Keratinocyte (primary cell): ENCODE measurements at places on chromosomes 3 and 15.

- no peak for DNase-seq
These were observed 267.7 kb downstream of the CHL1 start for GRCh38 chr3:464255-464654.

DNA sequence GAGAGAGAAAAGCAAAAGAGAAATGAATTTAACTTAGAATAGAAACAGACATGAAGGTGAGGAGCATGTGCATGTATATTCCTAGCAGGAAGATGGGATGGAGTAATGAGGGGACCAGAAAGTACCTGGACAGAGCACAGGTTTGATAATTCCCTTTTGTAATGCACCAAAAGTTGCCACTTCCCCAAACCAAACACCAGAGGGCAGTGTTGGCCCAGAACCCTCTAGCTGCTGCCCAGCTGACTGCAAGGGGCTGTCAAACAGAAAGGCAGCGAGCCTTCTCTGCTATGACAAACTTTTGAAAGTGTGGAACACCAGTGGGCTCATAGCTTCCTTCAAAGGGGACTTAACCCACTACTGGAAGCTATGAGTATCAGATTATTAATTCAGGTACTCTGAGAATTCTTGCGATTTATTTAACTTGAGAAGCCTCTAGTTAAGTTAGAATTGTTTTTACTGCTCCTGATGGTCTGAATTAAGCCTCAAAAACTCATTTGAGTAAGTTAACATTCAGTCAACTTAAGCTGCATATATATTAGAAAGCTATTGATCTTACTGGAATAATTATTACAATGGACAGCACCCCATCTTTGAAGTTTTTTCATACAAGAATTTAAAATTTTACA is 234.9 kb downstream of the NEK10 start:
- DNase-seq: no peak

GRCh38 chr3:155960060-155960459 is 89.6 kb downstream of the GMPS start:
- no peak for DNase-seq

GRCh38 chr3:57179580-57180410 is 14.6 kb upstream of the IL17RD start:
- no peak for DNase-seq

GRCh38 chr3:43792904-43793303 is 102.2 kb downstream of the ABHD5 start:
- DNase-seq: no peak

DNA sequence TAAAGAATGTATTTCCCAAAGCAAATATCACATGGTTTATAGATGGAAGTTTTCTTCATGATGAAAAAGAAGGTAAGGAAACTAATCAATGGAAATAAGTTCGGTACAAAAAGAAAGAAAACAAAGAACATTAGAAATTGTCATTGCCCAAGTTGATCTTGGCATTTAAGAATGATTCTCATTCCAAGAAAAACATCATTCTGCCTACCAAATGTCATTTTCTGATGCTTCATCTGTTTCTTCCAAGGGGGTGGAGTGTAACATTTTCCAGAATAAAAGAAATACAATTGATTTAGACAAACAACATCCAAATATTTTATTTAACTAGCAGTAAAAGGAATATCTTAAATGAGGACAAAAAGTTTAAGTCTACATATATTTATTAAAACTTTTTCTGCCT is 3.0 kb upstream of the ZBED2 start:
- DNase-seq: no peak

GRCh38 chr3:127203024-127203423 is 10.1 kb downstream of the PRR23E start:
- no peak for DNase-seq

DNA sequence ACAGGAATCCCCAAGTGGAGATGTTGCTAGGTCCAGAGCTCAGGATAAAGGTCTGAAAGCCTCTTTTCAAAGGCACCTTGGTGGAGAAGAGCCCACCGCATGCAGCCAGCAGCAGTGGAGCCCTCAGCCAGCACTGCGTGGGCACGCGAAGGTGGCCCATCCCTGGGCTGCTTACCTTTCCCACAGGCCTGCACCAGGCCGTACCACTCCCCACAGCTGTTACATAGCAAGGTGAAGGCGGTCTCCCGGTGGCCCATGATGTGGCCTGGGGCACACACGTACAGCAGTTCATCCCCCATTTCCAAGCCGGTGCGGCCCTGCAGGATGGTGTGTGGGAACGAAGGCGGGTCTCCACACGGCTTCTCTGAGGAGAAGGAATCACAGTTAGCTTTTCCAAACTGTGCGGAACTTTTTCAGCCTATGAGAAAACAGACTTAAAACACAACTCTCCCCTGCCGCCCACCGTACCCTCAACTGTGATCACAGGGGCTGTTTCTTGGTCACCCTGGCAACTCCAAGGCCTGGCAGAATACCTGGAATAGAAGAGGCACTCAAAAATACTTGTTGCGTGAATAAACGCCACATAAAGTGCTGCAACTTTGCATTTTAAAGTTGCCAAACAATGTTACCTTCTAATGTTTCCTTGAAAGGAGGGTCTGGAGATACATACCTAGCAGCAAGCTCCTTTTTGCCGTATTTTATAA is 43.7 kb downstream of the SUSD5 start:
- DNase-seq: no peak

GRCh38 chr15:58732625-58733363 is 16.7 kb downstream of the ADAM10 start:
- DNase-seq: no peak

DNA sequence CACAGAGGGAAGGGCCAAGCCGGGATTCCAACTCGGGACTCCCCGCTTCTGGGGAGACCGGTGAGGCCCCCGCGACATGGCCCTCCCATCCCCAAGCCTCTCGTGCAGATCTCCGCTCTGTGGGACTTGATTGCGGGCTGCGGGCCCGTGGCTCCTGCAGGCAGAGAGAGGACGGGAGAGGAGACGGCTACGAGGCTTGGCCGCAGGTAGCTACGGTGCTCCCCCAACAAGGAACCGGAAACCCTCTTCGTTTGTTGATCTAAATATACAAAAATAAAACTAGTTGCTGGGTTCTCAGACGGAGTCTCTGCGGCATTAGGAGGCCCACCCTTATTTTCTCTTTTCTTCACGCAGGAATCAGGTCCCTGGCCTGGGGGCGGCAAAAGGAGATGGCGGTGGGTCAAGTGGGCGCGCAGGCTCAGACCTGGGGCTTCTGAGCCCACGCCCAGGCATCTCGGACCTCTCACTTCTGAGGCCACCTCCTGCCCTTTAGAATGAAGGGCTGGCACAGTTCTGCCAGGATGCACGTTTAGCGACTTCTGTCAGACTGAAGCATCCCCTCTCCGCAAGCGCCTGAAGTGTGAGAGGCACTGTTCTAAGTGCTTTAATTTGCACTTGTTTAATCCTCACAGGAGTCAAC is 10.9 kb downstream of the GNB5 start:
- no peak for DNase-seq

DNA sequence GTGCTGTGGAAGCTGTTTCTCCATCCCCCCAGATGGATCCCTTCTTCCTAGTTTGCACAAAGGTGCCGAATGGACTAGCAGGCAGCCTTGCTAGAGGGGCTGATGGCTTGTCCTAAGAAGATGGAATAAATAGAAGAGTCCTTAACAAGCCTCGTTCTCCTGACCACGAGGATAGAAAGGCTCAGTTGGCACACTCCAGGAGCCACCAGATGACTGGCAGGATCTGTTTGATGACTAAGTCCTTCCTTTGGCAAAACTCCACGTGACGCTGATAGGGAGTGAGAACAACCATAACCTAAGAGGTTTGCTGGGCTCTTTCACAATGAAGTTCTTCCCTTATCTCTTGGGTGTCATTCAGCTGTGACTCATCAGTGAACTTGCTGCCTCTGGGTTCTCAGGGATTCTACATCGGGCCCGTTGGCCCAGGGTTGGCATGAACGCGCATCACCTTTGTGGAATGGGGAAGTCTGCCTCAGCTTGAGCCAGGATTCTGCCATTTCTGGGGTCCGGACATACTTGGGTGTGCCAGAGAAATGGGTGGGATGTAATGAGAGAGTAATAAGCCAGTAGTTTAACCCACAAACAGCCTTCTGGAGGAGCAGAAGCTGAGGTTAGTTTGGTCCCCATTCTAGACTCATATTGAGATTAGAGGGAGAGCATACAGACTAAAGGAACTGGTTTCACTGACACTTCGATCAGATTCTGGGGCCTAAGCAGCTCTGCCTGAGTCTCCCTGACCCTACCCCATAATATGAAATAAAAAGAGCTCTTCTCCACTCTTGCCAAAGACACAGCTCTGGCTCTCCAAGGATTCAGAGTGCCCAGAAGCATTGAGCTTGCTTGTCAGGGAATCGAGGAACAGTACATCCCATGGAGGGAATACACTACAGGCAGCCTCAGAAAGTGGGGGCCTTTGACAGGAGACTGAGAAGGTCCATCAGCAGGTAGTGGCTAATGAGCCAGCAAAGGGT is 2.0 kb upstream of the MELTF start:
- peak; percentile 99 for DNase-seq

- no peak for DNase-seq
These were observed 1.8 kb downstream of the IGDCC3 start for GRCh38 chr15:65375871-65376607.

DNA sequence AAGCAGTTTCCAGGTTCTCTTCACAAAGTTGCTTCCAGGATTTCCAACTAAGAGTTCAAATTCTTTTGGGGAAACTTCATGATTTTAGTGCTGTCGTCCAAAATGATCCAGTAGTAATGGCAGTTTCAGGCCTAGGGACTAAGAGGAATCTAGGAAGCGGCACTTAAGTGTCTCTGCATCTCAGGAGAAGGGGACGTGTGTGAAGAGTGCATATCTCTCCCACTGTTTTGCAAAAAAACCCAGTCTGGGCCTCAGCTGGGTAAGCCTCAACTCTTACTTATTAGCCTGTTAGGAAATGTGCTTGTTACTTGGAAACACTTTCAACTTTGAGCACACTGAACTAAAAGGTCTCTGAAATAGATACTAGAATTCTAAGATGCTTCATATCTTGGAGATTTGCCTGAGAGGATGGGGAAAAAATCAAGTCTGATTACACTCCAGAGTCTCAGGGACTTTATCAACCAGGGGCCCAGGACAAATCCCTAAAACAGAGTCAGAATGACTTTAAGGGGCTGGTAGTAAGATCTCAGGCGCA is 81.8 kb downstream of the WDR76 start:
- no peak for DNase-seq

- DNase-seq: no peak
These were observed 54.0 kb upstream of the DLG1 start for GRCh38 chr3:197352382-197352781.

DNA sequence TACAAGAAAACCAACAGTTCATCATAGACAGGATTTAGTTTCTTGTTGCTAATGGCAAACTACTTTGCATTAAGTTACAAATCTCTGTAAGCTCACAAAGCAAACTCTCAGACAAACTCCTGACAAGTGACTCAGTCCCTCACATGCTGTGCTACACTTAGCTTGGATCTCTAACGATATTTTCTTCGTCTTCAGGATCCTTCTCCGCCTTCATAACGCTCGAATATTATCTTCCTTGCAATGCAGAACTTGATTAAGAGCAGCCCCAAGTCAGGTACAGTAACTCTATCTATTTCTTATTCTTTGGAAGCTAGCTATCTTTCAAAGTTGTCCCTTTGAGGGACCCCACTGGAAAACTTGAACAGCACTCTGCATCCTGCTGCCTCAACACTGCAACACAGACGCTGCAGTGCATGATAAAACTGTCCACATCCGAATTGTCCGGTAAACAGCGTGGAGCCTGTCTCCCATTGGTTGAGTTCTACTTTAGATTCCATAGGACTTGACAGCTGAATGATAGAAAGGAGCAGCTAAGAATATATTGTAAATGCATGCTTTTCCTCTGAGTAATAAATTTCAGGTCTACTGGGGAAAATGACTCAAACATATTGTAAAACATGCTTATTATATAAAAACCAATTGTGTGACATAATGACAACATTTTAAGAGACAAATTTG is 61.3 kb downstream of the UACA start:
- DNase-seq: no peak

DNA sequence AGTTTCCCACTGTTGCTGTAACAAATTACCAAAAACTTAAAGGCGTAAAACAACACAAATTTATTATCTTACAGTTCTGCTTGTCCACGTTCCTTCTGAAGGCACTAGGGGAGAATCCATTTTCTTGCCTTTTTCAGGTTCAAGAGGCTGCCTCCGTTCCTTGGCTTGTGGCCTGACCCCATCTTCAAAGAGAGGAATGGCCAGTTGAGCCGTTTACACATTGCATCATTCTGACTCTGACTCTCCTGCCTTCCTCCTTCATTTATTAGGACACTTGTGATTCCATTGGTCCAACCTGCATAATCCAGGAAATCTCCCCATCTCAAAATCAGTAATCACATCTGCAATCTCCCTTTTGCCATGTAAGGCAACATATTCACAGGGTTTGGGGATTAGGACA is 122.7 kb upstream of the BHLHE40 start:
- no peak for DNase-seq

GRCh38 chr3:81277853-81278252 is 483.6 kb downstream of the GBE1 start:
- DNase-seq: no peak

GRCh38 chr3:15974647-15975046 is 176.9 kb upstream of the ANKRD28 start:
- no peak for DNase-seq

- no peak for DNase-seq
These were observed 3.1 kb downstream of the ADAMTSL3 start for GRCh38 chr15:83656943-83657528.

GRCh38 chr15:39963786-39964185 is 29.9 kb downstream of the EIF2AK4 start:
- no peak for DNase-seq

DNA sequence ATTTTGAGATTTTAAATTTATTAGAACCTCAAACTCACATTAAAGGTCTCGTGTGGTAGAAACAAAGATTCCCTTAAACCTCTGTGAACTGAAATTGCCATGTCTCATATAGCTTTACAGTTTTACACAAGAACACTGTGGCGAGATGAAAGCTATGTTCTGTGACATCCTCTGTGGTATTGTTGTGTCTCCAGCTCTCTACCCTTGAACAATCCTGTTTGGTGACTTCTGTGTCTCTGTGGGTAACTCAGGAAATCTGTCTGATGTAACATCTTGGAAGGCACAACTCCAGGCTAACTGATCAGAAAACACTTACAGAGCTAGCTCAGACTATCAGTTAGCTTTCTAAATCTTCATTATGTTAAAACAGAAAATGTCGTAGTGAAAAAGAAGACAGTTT is 318.8 kb upstream of the GBE1 start:
- no peak for DNase-seq

- DNase-seq: no peak
These were observed 485 bp downstream of the CELF6 start for GRCh38 chr15:72319360-72319984.

GRCh38 chr3:97613139-97613538 is 151.4 kb upstream of the ARL6 start:
- no peak for DNase-seq

DNA sequence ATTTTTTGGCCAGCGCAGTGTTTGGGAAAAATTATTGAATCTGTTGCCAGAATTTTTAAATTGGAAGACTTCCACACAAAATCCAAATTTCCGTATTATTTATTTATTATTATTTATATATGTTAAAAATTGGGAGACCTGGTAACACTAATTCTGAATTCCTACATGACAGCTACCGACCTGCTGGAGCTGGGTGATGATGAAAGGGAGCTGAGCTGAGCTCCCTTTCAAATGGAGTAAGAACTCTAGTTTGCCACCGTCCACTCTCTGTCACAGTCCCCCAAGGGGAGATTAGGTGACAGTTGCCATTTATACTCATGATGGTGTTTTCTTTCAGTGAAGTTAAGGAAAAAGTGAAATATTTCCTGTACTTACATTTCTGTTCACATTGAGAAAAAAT is 1.4 kb downstream of the CRTC3 start:
- no peak for DNase-seq

- no peak for DNase-seq
These were observed 3.8 kb downstream of the NRROS start for GRCh38 chr3:196643201-196643749.
